ENCODE measurements at places on chromosomes 7 and 10.

GRCh38 chr10:119616882-119617570, 20.3 kb upstream of the TIAL1 start:
- DNase-seq: no peak

DNA sequence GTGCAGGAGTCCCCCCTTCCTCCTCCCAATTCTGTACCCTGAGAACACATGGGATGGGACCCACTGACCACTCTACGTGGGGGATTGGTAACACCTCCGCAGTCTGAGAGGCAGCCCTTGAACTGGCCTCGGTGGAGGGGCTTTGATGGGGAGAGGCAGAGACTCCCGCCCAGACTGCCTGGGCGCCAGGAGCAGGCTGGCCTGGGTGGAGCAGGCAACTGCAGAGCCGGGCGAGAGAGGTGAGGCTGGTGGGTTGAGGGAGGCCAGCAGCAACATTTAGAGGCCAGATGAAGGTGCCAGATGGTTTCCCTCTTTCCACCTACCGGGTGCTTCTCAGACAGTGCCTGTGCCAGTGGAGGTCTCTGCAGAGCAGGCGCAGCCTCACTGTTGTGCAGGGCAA, 30.7 kb upstream of the ZNF467 start:
- DNase-seq: no peak

DNA sequence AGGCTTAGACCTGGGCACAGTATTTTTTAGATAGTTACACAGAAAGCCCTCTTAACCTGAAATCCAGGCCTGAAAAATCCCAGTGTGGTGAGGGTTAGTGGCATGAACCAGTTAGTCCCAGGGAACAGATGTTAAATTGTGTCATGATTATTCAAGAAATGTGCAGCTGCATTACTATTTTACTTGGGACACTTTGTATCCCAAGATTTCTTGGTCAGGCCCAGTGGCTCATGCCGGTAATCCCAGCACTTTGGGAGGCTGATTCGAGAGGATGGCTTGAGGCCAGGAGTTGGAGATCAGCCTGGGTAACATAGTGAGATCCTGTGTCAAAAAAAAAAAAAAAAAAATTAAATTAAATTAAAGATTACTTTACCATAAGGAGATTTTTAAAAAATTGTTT, 36.0 kb upstream of the OTUD1 start:
- no peak for DNase-seq

DNA sequence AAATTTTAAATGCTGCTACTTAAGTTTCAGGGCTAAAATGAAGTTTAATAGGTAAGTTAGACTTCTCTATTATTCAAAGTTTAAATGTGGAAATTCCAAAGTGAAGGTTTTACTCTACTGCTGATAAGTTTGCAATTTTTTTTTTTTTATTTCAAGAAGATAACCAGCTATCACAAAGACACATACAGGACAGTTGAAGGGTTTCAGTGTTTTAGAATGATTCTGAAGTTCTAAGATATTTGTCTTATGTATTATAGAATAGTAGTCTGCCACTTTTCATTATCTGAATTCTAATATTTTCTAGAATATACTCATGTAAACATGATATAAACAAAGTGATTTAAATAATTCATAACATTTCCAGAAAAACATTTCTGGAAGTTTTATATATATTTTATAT, 7.0 kb upstream of the CD36 start:
- DNase-seq: no peak

DNA sequence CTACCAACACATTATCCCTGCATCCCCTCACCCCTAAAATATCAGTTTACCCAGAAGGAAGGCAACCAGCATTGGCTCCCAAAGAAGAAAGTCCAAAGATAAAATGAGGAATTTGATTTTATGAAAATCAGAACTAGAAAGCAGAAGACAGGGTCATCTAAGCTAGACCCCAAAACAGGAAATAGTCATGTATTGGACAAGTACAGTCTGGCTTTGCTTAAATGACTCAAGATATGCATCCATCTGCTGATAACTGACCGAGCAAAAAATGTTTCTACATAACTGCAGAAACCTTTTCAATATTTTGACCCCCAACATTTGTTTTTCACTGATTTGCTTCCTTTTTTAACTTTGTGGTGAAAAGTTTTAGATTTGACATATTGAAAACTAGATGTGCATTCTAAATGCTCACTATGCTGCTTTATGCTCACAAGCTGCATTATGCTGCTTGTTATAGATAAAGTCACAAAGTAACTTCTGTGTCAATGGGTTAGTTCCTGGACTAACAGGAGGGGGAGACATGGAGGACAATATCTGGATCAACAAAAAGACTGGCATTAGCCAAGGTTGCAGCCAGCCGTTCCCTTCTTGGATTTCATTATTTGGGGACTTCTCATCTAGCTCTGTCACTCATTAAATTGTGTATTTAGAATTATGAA, 227.0 kb downstream of the INHBA start:
- DNase-seq: no peak

GRCh38 chr10:124212702-124213101, 119.3 kb upstream of the CHST15 start:
- DNase-seq: no peak

All from stimulated activated CD8-positive, alpha-beta memory T cell treated with anti-CD3 and anti-CD28 coated beads, Interleukin-7, amount 100 ng/mL, for 4 hours (primary cell).